ENCODE measurements at places on chromosomes 6 and 20.

DNA sequence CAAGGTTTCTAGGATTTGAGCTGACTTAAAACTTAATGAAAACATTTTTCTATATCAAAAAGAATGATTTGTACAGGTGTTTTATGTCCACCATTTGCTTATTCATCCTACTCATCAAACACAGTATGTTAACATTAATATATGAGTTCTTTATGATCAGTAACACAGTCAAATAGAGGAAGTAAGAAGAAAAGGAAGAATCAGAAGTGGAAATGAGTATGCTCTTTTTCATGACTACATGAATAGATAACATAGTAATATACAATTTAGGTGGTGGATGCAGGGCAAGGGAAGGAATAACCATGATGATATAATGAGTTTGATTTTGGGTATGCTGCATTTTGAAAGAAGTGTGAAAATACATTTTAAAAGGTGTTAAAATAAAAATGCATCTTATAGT is 16.5 kb downstream of the KPNA5 start:
- DNase-seq, result no peak

- DNase-seq, result no peak
Measured at GRCh38 chr6:109315341-109316110, 66.7 kb downstream of the CD164 start.

- no peak for DNase-seq
Measured at GRCh38 chr6:118625833-118626232, 25.6 kb downstream of the CEP85L start.

DNA sequence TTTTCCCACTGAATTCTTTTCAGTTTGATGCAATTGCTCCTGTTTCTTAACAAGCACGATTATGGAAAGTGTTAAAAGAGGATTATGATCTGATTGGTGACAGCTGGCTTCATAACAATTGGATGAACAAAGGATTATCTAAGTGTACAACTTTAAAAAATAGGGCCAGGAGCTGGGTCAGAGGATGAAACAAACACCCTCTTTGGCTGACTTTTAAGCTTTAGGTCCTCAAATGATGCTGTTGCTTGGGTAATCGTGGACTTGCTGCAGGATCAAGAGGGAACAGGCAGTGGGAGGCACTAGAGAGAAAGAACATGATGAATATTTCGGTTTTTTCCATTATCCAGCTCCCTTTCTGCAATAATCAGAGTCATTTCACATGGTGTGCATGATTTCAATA is 35.5 kb upstream of the TMX4 start:
- DNase-seq, result no peak

GRCh38 chr6:167094436-167094819 is 28.5 kb upstream of the CCR6 start:
- no peak for DNase-seq

DNA sequence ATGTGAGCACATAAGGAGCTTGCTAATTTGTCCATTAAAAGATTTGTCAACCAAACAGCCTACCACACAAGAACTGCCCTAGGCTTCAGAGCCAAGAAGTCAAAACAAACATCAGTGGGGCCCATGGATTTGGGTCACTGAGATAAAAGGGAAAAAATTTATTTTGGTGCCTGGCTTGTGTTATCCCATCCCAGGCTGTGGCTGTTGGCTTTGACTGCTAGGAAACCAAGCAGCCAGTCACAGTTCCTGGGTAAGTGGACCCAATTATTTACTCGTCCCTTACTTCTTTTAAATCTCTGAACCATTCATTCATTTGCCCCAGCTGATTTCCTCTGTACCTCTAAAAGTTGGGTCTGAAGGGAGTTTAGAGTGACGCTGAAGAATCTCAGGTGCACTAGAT is 41.3 kb downstream of the EDN1 start:
- no peak for DNase-seq

GRCh38 chr6:130833569-130833968 is 6.4 kb downstream of the SMLR1 start:
- no peak for DNase-seq

- no peak for DNase-seq
Measured at GRCh38 chr6:121321282-121321681, 13.0 kb downstream of the TBC1D32 start.

GRCh38 chr20:44896583-44896982 is 11.1 kb downstream of the YWHAB start:
- DNase-seq, result no peak

- DNase-seq, result no peak
Measured at GRCh38 chr6:120489941-120490340, 844.3 kb downstream of the TBC1D32 start.

DNA sequence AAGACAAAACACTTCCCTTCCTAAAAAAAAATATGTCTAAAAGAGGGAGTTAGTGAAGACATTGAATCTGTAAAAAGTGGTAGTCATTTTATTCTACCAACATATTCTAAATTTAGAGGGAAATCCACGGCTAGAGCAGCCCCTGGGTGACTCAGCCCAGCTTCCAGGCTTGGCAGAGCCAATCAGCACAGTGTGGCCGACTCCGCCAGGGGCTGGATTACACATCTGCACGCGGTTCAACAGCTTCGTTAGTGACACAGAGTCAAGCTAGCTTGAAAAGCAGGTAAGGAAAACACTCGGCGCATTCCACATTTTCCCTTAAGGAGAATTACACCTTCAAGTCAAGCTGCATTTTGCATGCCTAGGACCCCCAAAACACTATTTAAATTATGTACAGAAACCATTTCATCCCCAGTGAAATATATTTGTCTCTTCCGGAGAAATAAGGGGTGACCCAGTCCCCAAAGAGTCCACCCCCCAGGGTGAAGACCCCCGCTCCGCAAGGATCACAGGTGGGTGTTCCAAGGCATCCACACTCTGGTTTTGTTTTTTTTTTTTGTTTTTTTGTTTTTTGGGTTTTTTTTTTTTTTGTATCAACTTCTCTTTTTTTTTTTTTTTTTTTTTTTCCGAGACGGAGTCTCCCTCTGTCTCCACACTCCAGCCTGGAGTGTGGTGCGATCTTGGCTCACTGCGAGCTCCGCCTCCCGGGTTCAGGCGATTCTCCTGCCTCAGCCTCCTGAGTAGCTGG is 58.4 kb upstream of the ARID1B start:
- DNase-seq, result no peak

DNA sequence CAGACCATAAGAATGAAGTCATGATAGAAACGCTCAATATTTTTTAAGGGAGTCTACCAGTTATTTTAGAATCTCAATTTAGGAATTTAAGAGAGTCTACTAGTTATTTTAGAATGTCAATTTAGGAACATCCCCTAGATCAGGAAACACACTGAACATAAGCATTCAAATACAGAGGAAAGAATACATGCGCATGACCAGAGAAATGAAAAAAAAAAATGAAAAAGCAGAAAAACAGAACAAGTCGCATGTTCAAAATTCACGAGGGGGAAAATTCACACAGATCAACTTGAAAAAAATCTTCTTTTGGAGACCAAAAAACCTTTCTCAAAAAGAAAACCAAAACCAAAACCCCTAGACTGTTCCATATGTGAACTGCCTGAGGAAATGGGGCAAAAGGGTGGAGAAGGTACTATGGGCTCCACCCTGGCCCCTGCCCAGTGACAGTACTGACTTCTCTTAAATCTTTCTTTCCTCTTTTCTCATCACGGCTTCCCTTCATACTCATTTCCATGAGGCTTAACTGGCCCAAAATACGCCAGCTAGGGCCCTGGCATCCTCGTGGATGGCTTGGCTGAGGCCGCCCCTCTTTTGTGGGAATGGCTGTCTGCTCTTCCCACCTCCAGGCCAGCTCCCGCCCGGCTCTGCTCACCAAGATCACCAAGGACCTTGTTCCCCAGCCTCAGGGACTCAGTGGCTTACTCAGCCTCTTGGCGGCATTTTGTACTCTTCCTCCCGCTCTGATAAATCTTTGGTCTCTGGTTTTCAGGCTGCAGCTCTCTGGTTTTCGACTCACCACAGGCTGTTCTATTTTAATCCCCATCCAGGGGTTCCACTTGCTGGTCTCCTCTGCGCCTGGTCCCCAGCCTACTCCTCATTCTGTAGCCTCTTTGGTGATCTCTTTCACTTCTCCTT is 11.2 kb downstream of the ZBTB2 start:
- no peak for DNase-seq

GRCh38 chr20:33604084-33604990 is 57.8 kb upstream of the C20orf144 start:
- no peak for DNase-seq

- DNase-seq, result no peak
Measured at GRCh38 chr20:40262219-40262618, 426.8 kb downstream of the MAFB start.

GRCh38 chr20:13661070-13661685 is 22.4 kb upstream of the TASP1 start:
- DNase-seq, result no peak

GRCh38 chr6:39007575-39007974 is 41.0 kb upstream of the GLP1R start:
- no peak for DNase-seq

DNA sequence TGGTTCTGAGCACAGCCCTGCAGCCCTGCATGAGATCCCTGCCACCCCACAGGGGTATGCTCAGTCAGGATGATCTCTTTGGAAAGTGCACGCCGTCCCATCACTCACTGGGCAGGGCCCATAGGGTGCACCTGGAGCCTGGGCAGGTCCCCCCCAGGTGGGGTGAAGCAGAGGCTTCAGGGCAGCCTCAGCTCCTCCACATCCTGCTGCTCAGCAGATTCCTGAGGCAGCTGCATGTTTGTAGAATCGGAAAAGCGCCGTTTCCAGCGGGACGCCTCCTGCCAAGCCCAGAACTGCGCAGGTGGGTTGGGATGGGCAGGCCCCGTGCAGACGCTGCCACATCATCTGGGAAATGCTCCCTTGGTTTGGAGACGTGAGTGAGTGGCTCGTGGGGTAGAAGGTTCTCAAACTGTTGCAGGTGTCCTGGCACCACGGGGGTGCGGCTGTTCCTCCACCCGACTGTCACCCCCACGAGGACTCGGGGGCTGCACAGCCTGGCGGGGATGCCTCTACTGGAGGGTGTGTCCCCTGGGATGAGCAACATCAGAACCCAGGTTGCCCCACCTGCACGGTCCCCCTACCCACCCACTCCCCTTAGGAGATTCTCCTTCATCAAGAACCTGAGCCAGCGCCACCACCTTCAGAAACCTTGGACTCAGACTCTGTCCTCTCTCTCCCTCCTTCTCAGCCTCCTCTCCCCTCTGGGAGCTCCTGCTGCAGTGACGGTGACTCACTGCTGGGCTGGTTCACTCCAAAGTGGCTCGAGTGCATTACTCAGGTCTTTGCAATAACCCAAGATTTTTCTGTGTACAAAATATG is 334.1 kb downstream of the TAF4 start:
- DNase-seq, result no peak

DNA sequence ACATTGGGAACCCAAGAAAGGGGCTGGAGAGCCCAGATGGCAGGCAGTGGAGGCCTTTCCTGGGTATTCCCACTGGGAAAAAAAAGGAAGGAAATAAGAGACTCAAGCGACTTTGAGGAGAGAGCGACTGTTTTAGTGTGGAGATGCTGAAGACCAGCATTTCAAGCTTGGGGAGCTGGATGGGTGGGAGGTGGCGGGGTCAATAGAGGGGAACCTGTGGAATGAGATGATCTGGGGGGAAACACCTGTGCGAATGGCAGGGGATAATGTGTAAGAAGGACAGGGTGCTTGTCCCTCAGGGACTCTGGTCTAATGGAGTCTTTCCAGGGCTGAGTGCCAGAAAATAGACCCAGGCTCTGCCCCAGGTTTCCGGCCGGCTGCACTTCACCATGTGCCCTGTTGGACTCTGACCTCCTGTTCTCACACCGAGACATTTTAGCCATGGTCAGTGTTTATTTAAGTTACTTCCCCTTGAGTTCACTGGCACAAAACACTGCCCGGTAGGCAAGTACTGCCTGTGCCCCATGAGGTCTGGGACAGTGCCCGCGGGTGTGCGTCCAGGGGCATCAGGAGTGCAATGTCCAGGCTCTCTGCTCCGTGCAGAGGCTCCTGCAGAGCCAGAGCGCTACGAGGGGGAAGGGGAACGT is 50.4 kb upstream of the NKX2-2 start:
- no peak for DNase-seq

- no peak for DNase-seq
Measured at GRCh38 chr6:52475307-52475706, 55.2 kb downstream of the EFHC1 start.

GRCh38 chr6:44285552-44286284 is 15.5 kb downstream of the TMEM151B start:
- no peak for DNase-seq
